ENCODE measurements at places on chromosomes 2 and 18.

- peak; percentile 11 for DNase-seq
These were observed at the start of gene GPR75 for GRCh38 chr2:53859206-53860181. Gene GPR75, minus strand, starts transcription at chr2:53859967. Its CDS starts 5,211 bp downstream, at chr2:53854756.

GRCh38 chr2:226387499-226387942 is 412.1 kb downstream of the IRS1 start:
- DNase-seq, result no peak

- no peak for DNase-seq
These were observed 187.9 kb upstream of the LHCGR start for GRCh38 chr2:48943436-48943835.

DNA sequence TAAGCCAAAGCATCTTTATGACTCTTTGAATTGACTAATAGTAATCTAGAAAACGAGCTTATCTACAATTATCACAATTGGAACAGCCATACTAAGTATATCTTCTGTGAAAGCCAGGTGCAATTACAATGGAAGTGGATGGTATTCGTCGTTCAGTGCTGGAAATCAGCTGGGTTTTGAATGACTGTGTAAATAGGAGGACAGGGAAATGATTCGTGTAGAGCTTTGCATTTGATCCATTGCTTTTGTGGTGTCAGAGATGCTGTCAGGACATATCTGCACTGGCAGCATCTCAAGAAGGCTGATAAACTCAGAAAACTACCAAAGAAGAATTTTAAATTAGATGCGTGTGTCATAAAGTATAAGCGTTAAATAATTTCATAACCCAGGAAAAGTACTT is 187.1 kb downstream of the ZNF407 start:
- no peak for DNase-seq

DNA sequence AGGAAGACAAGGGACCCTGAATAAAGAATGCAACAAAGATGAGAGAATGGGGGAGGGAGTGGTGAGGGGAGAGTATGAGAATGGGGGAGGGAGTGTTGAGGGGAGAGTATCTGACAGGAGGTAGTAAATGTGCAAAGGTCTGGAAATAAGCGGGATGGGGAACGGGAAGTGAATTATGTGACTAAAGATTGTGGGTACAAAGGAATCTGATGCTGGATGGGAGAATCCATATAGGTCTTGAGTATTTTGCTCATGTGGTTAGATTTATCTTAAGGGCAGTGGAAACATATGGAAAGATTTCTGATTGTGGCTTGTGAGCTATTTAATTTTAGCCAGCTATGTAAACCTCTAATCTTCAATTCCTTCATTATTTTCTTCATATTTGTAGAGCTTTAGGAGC is 593.4 kb downstream of the DCC start:
- DNase-seq, result no peak

DNA sequence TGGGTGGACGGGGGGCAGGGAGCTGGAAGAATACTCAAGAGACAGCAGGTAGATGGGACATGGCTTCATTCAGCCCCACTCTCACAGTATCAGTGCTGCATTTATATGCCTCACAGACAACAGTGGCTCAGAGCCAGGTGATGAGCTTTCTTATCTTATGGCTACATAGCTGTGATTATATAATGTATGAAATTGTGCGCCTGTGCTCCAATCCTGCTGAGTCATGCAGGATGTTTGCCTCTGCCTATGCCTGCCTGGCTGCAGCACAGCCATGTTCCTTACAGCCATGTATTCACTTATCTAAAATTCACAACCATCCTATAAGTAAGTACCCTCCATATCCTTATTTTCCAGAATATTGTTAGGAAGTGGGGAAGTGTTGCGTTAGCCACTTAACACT is 37.7 kb upstream of the RNF103 start:
- no peak for DNase-seq

DNA sequence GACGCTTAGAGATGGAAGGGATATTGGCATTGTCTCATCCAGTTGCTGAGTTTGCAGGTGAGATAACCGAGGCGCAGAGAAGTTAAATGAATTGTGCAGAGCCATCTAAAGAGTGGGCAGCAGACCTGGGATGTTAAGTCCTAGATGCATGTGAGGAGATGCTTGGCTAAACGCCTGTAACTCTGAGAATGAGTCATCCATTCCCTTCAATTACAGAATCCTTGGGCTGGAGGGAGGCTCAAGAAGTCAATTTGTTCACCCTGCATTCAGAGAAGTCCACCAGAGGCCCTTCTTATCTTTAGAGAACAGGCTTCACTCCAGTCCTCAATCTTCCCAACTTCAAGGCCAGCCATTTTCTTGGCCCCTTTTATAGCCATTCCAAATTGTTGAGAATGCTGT is 1.6 kb downstream of the EHD3 start:
- DNase-seq, result peak; percentile 65
